ENCODE measurements at places on chromosomes 1 and 21. TPM values are rescaled to one million over a fixed set of nuclear protein-coding genes. Genes with fewer than 3 reads are reported as not detected.

Gene ZSWIM5
- not detected for total RNA-seq

Gene CLCA4
- not detected for total RNA-seq

Gene ICOSLG
- total RNA-seq, result 7.4 TPM

Gene SIK1
- total RNA-seq, result 31.9 TPM

Gene TADA1
- 9.0 TPM for total RNA-seq

Gene SPATA46
- not detected for total RNA-seq

Gene CD53
- not detected for total RNA-seq

Gene NR0B2
- total RNA-seq, result not detected

Gene BMP8B
- 5.0 TPM for total RNA-seq

Gene TNNT2
- total RNA-seq, result 3,022 TPM

Gene NPR1
- total RNA-seq, result not detected

Gene UBL4B
- not detected for total RNA-seq

Gene PDXK
- 55.6 TPM for total RNA-seq

Gene APCS
- not detected for total RNA-seq

Gene FCRL4
- not detected for total RNA-seq

Gene HUNK
- not detected for total RNA-seq

Gene HES2
- 12.5 TPM for total RNA-seq

Gene PKP1
- 0.13 TPM for total RNA-seq

Gene RXRG
- 0.08 TPM for total RNA-seq

Gene OR2L8
- total RNA-seq, result not detected

Gene LY9
- total RNA-seq, result not detected

Gene IL12RB2
- total RNA-seq, result not detected

Gene ADAMTS5
- 34.5 TPM for total RNA-seq

Gene FNBP1L
- total RNA-seq, result 14.9 TPM

Gene MYBPHL
- total RNA-seq, result 1.1 TPM

Gene RPS6KA1
- 7.2 TPM for total RNA-seq

Gene CNKSR1
- total RNA-seq, result 0.62 TPM

Gene TNFSF18
- not detected for total RNA-seq

Gene SWT1
- total RNA-seq, result 6.7 TPM

Gene LIN9
- 2.1 TPM for total RNA-seq

Gene S100A4
- total RNA-seq, result 757 TPM

Gene CELA2A
- not detected for total RNA-seq

Gene OR2T29
- not detected for total RNA-seq

Gene LRRC38
- not detected for total RNA-seq
